ENCODE measurements at places on chromosomes 7 and 10. TPM values are rescaled to one million over a fixed set of nuclear protein-coding genes. Genes with fewer than 3 reads are reported as not detected.

SUFU gene
- 8.1 TPM for total RNA-seq

CLCN1 gene
- total RNA-seq: 0.16 TPM

CPVL gene
- total RNA-seq: 14.4 TPM

BMPER gene
- total RNA-seq: 18.9 TPM

ITIH5 gene
- 97.6 TPM for total RNA-seq

BUD23 gene
- 22.9 TPM for total RNA-seq

RNF148 gene
- total RNA-seq: 4.1 TPM

PDE6C gene
- not detected for total RNA-seq

ZDHHC6 gene
- total RNA-seq: 28.4 TPM

GIMAP1 gene
- 4.9 TPM for total RNA-seq

AKR1D1 gene
- not detected for total RNA-seq

SPDYE6 gene
- not detected for total RNA-seq

TMEM130 gene
- 9.5 TPM for total RNA-seq

RPP30 gene
- 70.9 TPM for total RNA-seq

NPS gene
- not detected for total RNA-seq

COL17A1 gene
- 9.8 TPM for total RNA-seq

MINPP1 gene
- total RNA-seq: 23.1 TPM

CYP3A7 gene
- total RNA-seq: 0.21 TPM

PDK4 gene
- total RNA-seq: 16.4 TPM

FMC1 gene
- total RNA-seq: 15.1 TPM

SLC12A9 gene
- 13.6 TPM for total RNA-seq

DRGX gene
- total RNA-seq: 0.26 TPM

PRRT4 gene
- total RNA-seq: 1.4 TPM

UCMA gene
- not detected for total RNA-seq

CUZD1 gene
- total RNA-seq: 0.63 TPM

NEUROG3 gene
- not detected for total RNA-seq

TAS2R41 gene
- total RNA-seq: not detected

CYP26C1 gene
- not detected for total RNA-seq

ZNF722 gene
- total RNA-seq: not detected

SUN3 gene
- total RNA-seq: not detected

CHAT gene
- total RNA-seq: not detected

LRRD1 gene
- total RNA-seq: 1.8 TPM

SPDYE11 gene
- total RNA-seq: not detected

MTPN gene
- total RNA-seq: 148 TPM

GJD4 gene
- not detected for total RNA-seq

OR2A42 gene
- 0.42 TPM for total RNA-seq

UPK3B gene
- 23.6 TPM for total RNA-seq

ITGA8 gene
- total RNA-seq: 62.2 TPM

HYAL4 gene
- total RNA-seq: not detected

MGAM2 gene
- total RNA-seq: 0.05 TPM

ASAH2 gene
- total RNA-seq: 1.1 TPM

PLCE1 gene
- total RNA-seq: 38.1 TPM

EVX1 gene
- total RNA-seq: 1.1 TPM

All from urinary bladder (tissue), 4 donors.